ENCODE measurements at places on chromosomes 2 and 18.

DNA sequence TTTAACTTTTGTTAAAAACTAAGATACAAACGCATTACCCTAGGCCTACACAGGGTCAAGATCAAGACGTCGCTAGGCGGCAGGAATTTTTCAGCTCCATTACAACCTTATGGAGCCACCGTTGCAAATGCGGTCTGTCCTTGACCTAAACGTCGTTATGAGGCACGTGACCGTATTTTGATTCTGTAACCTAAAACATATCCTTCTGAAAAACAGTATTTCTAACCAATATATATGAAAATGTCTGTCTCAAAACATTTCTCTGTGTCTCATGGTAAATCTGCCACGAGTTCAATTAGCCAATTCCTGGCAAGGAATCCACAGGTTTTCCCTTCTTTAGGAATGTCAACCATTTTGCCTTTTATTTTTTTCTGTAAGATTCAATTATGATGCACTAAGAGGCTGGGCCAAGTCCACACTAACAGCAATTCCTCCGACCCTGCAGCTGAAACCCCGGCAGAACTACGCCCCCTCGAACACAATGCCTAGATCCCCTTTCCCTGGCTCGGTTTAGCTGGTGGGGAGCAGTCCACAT lies 1.7 kb downstream of the RTN4 start:
- peak; percentile 47 for DNase-seq

- no peak for DNase-seq
These were observed 37.3 kb upstream of the LONRF2 start for GRCh38 chr2:100359576-100359975.

DNA sequence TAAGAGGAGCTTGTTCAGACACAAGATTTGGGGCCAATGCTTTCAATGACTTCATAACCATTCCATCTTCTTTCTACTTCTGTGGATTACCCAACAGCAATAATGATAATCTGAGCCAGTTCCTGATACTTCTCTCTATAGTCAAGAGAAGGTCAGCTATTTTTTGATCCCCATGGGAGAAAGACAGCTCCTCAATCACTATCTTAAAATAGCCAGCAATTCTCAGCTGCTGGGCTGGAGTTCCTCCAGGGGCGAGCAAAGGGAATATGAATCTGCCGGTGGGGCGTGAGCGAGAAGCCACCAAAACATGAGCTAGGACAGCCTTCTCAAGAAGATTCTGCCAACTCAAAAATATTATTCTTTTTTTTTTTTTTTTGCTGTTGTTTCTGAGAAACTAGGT lies at the start of gene TMEM182:
TSS of gene TMEM182 (plus strand) at position 269 of the 400 bp plus-strand sequence. CDS start 187 bp downstream, outside the sequence.
- DNase-seq, result no peak

- no peak for DNase-seq
These were observed 819 bp downstream of the TGIF1 start for GRCh38 chr18:3450799-3451182.

GRCh38 chr2:150587547-150588505 lies 100.4 kb upstream of the RND3 start:
- DNase-seq, result peak; percentile 76

GRCh38 chr2:168231609-168232241 lies 15.7 kb downstream of the STK39 start:
- DNase-seq, result no peak

DNA sequence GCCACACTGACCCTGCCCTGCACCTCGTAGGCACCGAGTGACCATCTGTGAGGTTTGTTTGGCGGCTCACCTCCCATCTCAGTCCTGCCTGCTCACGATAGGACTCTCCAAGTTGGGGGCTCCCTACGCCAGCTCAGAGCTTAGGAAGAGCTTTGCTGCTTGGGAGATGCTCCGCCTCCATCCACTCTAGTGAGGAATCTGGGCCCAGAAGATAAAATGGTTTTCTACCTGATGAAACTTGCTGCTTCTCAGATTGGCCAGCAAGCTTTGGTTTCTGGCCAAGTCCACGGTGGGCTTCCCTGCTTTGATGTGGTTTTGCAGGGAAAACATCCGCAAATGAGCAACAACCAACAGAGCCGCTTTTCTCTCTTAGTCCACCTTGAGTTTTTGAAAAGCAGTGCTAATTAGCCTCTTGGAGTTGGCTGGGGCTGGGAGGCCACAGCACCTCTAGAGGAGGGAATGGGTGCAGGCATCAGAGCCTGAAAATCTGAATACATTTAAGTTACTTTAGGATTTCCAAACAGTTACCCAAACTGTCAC lies 42.2 kb downstream of the THNSL2 start:
- DNase-seq, result no peak

- no peak for DNase-seq
These were observed 42.8 kb downstream of the ATOH8 start for GRCh38 chr2:85796341-85797262.

DNA sequence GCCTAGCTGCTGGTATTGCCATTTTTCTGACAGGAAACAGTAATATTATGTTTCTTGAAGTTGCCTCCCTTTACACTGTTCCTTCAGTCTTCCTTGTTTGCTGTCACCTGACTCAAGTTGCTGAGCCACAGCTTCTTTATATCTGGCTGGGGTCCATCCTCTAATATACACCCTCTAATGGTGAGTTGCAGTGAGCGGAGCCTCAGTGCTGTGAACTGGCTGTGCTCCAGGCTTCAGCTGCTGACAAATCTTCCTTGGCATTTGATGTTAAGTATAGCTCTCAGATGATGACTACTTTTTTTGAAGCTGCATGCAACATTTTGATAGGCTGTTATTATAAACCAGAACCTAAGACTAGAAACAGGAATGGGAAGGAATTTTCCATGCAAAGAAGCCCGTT lies 366.7 kb downstream of the NUP35 start:
- DNase-seq, result peak; percentile 52

GRCh38 chr2:20623241-20623640 lies 27.7 kb downstream of the HS1BP3 start:
- no peak for DNase-seq

Measured in fibroblast of skin of right quadriceps (primary cell).